ENCODE measurements at places on chromosomes 3 and 15.
A peak's percentile ranks its signal among the peaks of the same experiment; 100 is the strongest.

GRCh38 chr3:140440446-140440845 is 237.4 kb upstream of the TRIM42 start:
- DNase-seq: no peak

DNA sequence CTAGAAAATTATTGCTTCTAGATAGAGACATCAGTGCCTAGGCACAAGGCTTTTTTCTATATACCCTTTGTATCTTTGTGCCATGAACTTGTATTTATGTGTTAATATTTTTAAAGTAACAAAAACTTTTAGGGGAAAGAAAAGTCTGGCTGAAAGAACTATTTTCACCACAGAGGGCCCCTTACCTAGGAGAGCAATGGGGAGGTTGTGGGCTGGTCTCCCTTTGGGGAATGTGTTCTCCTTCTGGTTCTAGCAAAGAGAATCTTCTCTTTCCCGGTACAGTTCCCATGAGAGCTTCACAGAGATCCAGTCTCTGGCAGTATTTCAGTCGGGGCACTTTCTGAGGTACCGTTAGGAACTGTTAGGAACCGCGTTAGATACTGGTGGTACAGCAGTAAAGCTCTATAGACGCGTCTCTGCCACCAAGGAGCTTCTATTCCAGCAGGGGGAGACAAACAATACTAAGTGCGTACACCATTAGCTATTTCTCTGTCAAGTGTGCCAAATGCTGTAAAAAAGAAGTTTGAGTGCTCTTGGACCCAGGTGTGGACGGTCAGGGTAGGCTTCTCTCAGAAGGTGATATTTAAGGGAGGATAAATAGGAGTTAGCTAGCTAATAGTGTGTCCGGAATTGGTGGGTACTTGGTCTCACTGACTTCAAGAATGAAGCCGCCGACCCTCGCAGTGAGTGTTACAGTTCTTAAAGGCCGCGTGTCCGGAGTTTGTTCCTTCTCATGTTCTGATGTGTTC is 4.6 kb upstream of the EPB42 start:
- DNase-seq: peak; percentile 47

- DNase-seq: no peak
Observed at GRCh38 chr3:119409844-119410243, 53.6 kb downstream of the TMEM39A start.

- no peak for DNase-seq
Observed at GRCh38 chr3:196079682-196080081, 2.2 kb downstream of the TFRC start.

DNA sequence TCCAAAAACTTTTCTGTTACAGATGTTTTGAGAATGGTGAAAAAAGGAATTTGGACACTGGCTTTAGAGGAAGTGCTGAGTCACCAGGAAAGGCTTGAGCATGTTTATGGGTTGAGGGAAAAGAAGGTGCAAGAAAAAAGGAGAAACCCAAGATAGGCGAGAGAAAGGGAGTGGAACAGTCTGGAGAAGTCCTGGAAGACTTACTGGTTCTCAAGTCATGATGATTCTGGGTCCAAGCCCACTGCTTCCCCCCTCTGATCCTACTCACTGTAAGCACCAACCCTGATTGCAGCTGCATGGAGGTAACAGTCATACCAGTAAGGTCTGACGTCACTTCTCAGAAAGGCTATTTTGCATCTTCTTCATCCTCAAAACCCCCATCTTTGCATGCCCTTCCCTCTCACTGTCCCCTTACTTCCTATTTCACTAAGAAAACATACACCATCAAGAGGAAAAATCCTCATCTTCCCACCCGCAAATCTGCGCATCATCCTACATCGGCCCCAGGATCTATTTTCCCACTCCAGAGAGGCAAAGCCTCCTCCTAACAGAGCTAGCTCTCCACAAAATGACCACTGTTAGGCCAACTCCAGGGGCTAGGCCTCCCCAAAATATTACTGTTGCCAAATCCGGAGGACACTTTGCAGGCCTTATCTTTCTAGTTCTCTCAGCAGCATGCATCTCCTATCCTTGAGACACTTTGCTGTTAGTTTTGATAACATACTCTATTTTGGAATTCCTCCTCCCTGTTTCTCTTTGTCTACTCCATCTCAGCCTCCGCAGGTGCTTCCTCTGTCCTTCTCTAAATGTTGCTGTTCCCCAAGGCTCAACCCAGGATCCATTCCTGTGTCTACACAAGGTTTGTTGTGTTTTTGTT is 3.2 kb upstream of the ATP13A3 start:
- peak; percentile 41 for DNase-seq

DNA sequence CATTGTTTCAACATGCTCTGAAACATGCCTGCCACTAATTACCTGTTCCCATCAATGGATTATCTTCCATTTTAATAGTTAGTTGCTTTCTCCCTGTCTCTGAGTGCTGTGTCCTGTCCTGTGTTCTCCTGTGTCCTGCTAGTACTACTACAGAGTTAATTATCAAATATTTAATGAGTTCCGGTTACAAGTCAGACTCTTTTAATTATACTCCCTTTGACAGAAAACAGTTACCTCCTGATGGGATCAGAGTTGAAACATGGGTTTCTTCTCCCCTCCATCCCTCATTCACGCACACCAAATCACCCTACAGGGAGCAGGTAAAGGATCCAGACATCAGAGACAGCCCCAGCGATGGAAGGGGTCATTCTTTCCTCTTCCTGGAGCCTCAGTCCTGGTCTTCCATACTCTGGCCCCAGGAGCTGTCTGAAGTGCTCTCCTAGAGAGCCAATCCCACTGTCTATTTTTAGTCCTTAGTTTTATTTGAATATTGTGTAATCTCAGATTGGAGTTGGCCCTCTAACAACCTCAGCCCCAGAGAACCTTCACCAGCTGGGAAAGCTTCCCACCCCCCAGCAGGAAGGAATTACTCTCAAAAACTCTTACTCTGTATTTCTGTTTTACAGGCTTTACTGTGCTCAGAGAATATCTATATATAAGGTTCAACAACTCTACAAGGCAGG is 137.0 kb upstream of the C2CD4B start:
- no peak for DNase-seq

GRCh38 chr15:83486363-83486762 is 39.2 kb downstream of the SH3GL3 start:
- DNase-seq: no peak

DNA sequence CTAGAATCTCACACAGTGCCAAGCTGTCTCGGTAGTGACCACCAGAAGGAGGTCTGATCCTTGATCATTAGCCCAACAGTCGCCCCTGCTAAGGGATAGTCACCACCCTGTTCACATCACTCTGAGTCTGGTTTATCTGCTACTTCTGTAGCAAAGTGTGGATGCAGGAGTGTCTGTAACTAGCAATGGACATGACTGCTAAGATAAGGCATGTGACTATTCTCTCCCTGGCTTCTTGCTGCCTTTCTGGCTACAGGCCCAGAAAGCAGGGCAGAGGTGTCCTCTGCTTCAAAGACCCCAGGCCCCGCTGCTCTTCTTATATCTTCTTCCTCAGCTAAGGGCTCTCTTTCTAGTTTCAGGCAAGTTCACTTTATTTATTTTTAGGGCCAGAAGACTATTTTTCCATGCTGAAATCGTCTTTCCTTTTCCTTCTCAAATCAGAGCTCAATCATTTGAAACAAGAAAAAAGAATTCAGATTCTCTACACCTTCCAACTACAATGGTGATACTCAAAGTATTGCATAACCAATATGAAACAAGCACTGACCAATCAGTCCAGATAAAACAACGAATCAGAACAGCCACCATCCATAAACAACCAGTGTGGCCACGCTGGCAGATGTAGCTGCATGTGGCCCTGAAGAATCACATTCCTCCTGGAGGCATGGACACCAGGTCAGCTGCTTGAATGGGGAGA is 8.0 kb upstream of the KNG1 start:
- DNase-seq: no peak

Data from GM12892 (cell line).